HuH-7.5 (cell line): ENCODE measurements at places on chromosomes 3 and 15.

DNA sequence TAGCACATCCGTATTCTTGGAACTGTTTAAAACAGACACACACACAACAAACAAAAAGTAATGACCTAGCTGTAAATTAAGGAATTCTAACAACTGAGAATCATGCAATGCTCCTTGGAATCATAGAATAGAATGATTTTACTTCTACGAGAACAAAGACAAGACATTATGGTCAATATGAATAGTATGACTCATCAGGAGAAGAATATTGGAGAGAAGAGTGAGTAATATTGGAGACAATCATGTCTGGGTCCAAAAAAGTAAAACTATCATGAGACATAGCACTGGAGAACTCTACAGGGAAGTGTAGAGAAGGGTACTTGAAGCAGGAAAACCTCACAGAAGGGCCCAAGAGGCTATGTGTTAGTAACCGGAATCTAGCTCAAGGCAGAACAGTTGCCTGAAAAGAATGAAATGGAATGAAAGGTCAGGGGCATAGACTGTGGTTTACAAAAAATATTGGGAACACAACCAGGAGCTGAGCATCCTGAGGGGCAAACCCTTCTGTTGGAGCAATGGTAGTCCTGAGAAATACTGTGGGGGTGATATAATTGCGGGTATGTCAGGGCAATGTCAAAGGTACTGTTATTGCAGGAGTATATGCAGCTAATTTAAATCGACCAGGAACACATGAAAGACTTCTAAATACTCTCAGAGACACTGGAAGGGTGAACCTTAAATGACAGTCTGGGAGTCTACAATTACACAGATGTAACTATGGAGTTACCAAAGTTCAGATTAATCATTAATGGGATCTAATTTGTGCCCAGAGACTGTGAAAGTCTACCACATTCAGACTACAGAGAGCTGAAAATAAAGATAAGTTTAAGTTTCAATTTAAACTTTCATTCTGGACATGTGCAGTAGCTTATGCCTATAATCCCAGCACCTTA, 201.2 kb downstream of the BCHE start:
- DNase-seq = no peak

DNA sequence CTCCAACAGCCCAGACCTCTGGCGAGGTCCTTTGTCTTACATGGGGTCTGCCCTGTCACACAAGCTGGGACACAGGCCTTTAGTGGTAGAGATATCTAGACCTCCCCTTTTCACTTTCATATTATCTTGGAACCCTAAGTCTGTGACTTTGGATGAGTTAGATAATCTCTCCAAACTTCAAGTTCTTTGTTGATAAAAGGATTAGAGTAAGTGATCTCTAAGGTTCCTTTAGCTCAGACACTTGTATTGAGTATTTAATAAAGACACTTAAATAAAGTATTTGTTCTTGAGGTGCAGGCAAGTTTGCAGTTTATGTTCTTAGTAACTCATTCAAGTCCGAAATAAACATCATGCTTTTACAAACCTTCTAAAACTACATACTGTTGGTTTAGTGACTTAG, 459.6 kb downstream of the SHQ1 start:
- DNase-seq = no peak

DNA sequence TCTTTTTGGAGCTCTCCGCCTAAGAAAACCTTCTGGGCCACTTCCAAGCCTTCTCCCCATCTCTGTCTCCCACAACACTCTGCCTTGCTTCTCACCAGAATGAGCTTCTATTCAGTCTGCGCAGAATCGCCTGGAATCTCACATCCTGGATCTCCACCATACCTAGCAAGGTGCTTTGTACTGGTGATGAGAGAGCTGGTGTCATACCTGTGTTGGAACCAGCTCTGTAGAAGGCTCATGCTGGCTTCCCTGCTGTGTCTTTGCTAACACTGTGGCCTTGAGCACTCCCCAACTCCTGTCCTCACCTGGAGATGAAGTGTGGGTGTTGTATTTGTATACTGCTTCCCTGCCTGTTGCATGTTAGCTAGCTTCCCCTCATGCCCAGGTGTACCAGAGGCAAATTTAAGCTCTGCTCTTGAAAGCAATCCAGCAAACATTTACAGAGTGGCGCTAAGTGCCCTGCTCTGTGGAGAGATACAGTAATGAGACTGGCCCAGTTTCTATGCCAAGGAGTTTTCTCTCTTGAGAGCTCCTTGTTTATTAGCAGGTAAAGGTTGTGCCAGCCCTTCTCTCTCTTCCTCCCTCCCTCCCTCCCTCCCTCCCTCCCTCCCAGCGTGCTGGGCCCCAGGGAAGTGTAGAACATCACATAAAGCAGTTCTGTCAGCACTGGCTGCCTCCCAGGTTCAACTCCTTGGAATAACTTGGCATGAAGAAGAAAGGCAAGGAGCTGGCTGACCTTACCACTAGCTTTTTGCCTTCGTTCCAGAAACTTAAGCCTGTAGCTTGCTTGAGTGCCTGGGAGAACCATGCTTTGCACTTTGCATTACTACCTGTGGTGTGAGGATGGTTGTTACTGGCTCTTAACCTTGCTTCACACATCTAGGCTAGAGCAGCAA, 54.9 kb downstream of the TRIM71 start:
- DNase-seq = no peak

DNA sequence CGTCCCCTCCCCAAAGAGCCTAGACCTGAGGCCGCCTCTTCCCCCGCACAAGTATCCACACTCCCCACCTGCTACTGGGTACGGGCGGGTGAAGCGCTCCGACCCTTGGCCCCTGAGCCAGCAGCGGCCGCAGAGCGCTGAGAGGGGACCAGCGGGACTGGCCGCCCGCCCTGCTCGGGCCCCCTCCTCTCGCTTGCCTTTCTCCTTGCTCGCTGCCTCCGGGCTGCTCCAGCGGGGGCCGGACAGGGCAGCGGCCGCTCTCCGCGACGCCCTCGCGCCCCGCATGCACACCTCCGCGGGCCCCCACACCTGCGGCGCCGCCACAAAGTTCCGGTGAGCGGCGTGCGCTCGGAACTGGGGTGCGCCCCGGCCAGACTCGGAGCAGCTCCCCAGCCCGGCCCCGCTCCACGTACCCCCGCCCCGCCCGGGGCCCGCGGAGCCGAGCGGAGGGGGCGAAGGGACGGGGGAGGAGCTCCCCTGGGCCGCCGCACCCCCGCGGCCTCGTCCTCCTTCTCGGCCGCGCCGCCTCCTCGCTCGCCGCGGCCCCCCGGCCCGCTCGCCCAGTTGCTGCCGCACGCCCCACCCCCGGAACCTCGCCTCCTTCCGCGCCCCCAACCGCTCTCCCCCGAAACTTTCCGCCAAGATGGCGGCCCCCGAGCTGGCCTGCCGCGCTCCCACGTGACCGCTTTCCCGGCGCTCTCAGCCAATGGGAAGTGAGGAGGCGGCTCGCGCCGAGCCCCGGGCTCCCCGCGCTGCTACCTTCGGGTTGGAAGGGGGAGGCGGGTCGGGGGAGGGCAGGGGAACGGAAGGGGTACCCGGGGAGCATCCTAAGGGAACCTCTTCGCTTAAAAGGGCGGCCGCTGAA, 704 bp downstream of the DLG1 start:
- peak; percentile 80 for DNase-seq

DNA sequence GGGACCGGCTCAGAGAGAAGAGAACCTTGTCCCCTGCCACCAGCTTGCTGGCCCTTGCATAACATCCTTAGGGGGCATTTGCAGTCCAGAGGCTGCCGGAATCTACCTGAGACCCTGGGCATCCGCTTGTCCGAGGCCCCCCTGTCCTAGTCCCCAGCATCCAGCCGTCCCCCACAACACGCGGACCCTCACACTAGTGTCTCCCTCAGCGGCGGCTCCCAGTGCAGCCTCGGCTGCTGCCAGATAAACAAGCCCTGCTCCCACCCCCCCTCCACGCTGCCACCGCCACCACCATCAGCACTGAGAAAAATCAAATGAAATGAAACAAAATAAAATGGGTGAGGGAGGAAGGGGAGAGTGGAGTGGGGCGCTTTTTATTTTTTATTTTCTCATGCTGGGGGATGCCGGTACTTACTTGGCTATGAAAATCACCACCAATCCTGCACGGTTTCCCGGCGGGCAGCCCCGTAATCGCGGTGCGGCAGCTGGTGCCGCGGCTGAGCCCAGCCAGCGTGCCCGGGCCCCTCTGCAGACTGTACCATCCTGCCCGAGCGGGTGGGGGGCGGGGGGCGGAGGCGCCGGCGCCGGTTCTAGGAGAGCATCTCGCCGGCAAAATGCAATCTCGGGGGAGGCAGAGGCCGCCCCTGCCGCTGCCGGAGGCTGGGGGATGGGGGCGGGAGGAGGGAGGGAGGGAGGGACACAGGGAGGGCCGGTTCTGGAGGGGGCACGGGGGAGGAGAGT, at the start of gene ATP2B2:
Gene ATP2B2 (minus strand): TSS at position 537 of the 741 bp plus-strand sequence. CDS start 56,043 bp downstream, outside the sequence.
- peak; percentile 78 for DNase-seq

DNA sequence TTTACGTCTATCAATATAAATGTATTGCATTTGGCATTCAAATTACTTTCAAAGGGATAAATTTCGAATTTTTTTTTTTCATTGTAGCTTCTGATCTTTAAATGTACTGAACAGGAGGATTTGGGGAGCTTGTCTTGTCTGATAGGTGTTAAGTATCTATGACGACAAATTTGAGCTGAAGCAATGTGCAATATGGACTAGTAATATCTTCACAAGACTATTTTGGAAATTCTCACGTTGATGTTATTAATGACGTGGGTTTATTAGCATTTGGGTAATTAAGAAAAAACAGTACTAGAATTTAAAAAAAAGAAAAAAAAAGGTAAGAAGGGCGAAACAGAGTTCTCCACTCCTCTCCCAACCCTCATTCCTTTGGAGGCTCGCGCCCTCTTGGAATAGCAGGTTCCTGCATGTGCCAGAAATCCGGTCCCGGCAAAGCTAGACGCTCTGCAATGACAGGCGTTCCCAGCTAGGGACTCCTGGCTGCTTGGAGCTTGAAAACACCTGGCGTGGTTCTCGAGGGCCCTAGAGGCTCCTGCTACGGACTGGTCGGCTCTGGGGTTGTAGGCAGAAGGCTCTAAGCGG, 648 bp upstream of the P2RY1 start:
- DNase-seq = peak; percentile 29

- no peak for DNase-seq
Observed at GRCh38 chr15:65987100-65987499, 117.8 kb downstream of the RAB11A start.

GRCh38 chr3:183161552-183162336, 790 bp downstream of the LAMP3 start:
- no peak for DNase-seq

- no peak for DNase-seq
Observed at GRCh38 chr3:142889212-142890014, 530 bp upstream of the PCOLCE2 start.

DNA sequence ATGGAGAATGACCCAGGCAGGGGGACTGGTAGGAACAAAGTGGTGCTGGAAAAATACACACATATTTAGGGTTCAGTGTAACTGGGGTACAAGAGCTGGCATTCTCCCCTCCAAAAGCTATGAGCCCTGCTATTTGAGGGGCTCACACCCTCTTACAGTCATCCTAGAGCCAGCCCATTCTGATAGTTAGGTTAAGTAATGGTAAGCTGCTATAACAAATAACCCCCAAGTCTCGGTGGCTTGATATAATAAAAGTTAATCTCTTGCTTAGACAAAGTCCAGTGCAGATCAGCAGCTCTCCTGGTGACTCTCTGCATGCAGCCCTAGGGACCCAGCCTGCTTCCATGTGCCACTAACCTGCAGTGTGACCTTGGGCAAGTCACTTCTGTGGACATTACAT, 234.9 kb upstream of the HES1 start:
- DNase-seq = no peak

DNA sequence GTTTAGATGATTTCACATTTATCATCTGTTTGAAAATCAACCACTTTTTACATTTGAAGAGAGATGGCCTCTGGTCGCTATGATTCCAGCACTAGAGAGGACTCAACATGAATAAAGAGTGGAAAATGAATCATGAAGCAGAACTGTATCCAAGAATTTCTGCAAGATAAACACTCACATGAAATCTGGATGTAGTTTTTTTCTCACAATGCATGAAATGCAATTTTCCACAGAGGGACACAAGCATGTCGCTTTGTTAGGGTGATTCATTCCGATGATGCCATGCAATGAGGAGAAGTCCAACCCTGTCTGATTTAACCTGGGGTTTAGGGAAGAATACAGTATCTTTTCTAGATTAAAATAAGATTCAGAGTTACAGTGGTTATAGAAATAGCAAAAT, 50.4 kb upstream of the ADCY5 start:
- no peak for DNase-seq

- no peak for DNase-seq
Observed at GRCh38 chr3:133953297-133953696, 57.6 kb upstream of the RAB6B start.

DNA sequence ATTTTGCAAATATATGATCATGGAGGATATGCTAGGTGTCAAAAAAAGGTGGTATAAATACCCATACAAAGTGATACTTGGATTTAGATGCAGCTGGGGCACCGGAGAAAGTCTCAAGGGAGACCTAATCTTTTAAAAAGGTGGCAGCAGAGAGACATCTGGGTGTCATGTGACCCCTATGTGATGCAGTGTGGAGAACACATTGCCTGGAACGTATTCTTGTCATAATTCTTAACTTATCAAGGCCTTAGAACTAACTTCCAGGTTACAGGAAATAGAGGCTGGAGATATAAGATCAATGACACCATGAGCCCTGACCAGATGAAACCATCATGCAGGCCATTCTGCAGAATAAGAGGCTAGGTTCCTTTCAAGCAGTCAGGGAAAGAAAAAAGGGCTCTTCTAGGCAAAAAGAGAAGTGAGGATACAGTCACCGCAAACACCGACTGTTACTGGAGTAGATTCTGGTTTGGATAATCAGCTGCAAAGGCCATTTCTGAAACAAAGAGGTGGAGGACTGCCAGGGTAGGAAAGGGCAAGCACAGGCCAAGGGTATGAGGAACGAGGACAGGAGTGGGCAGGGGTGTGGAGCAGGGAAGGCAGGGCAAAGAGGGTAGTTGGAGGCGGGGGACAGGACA, 100.6 kb downstream of the OXNAD1 start:
- no peak for DNase-seq
